ENCODE measurements at places on chromosomes 6 and 20.

DNA sequence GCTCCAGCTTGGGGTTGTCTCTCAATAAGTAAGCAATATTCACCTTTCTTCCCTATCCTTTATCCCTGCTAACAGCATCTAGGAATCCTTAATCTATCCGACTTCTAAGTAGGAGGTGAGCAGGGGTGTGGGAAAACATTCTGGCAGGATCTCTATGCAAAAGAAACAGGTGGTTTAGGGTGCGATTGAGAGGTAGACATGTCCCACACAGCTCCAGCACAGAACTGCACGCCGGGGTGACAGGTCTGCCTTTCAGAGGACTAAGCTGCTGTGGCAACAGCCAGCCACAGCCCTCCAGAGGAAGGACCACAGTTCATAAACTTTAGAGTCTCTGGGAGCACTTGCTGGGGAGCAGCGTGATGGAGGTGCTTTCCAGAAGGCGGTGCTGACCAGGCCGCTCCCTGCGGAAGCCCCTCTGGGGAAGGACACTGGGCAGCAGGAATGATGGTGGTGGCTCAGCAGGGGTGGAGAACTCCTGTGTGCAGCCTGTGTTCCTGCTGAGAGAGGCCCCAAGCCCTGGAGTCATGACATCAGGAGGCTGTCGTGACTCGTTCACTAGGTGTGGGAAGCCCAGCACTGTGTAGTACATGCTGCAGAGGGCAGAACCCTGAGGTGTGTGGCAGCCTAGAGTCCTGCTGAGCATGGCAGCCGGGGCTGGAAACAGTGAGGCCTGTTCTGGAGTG, 509.6 kb downstream of the PRKN start:
- no peak for DNase-seq

GRCh38 chr6:54029187-54029586, 82.1 kb upstream of the MLIP start:
- DNase-seq = no peak

GRCh38 chr6:155265843-155266535, 2.2 kb downstream of the CLDN20 start:
- peak; percentile 13 for DNase-seq

GRCh38 chr20:9253006-9253539, 184.2 kb downstream of the PLCB4 start:
- no peak for DNase-seq

DNA sequence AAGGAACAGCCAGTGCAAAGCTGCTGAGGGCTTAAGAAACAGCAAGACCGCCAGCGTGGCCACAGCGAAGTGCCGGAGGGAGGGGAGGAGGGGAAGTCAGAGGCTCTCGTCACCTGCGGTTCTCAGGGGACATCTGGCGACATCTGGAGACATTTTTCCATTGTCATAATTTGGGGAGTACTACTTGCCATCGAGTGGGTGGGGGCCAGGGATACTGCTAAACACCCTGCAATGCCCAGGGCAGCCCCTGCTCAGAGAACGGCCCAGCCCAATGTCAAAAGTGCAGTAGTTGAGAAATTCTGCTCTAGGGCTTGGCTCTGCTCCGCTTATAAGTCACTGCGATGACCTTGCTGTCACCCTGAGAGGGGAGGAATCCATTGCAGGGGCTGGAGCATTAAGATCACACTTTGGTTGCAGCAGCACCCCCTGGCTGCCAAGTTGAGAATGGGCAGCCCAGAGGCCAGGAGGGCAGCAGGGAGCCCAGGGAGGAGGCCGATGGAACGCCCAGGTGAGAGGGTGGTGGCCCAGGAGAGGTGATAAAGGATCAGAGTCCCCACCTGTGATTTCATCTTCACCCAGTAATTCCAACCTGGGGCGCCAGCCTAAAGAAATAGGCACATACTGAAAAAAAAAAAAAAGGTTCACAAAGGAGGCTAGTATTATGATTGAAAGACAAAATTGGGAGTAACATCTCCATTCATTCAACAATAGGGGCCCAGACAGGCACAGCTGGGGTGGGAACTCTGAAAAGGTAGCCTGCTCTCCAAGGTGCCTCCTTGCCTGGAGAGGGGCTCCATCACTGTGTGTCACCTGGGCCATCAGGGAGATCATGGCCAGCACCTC, 218.2 kb downstream of the BMP7 start:
- no peak for DNase-seq

GRCh38 chr6:34513646-34514045, 42.5 kb downstream of the SPDEF start:
- no peak for DNase-seq

- DNase-seq = no peak
These were observed 729.8 kb downstream of the TBC1D32 start for GRCh38 chr6:120604510-120604909.

DNA sequence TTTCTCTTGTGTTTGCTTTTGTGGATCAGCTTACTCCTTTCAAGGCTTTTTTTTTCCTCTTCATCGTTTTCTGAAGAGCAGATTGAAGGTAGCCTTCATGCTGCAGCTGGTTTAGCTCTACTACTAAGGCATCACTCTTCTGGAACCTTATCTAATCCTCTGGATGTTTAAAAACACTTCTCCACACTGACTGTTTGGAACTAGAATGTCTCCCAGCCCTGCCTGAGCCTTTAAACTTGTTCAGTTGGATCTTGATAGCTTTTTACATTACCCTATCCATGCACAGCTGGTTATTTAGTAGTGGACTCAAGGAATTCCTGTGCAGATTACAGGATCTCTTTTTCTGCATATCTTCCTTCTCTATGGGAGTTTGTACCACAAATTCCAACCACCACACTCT, 108.9 kb upstream of the ASCC3 start:
- DNase-seq = no peak

GRCh38 chr6:108123946-108124345, 41.9 kb upstream of the NR2E1 start:
- DNase-seq = no peak

GRCh38 chr20:32036252-32036651, 15.8 kb upstream of the HCK start:
- no peak for DNase-seq

DNA sequence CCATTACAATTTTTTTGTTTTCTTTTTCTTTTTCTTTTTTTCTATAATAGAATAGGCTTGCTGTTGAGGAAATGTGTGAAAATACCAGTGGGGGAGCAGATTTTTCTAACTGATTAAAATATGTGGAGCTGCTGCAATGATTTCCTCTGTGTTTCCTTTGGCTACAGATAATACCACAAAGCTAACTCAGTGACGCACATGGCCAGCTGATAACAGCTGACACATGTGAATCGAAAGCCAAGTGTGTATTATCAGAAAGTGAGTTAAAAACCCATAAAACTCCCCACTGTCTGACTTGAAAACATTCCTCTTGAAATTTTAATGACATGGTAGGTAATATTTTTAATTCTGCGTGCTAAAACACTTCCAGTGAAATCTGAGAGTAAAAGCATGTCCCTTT, 70.8 kb upstream of the AHI1 start:
- no peak for DNase-seq

DNA sequence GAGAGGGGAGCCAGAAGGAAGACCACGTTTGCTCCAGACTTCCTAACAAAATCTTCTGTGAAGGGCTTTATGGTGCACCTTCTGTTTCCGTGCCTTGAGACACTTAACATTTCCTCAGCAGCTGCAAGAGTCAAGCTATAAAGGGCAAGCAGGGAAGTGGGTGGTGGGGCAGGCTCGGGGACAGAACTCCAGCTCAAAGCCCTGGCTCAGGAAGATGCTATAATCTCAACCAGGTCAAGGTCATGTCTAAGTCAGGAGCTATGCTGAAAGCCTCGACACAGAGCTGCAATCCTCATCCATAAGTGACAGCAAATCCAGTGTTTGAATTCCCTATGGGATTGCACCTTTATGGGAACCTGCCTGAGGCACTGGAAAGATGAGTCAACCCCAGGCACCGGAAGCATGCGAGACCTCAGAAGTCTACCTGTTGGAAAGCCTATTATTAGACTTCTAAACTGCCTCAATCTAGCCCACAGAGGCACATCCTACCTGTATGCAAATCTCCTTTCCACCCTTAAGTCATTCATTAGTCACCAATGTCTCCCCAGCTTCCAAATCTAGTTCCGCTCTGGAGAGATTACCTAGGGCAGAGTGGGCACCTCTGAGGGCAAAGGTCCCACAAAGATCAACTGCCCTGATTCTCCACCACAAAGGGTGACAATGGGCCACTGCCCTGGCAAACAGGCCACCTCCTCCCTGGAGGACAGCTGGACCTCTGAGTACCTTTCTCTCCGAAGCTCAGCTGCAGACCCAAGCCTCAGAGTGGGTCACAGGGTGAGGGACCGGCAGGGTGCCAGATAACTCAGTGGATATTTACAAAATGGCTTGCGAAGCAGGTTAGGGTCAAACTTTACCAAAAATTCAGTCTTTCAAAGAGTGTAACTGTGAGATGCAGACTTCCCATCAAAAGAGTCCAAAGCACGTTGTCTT, 287.0 kb downstream of the CDC5L start:
- no peak for DNase-seq

DNA sequence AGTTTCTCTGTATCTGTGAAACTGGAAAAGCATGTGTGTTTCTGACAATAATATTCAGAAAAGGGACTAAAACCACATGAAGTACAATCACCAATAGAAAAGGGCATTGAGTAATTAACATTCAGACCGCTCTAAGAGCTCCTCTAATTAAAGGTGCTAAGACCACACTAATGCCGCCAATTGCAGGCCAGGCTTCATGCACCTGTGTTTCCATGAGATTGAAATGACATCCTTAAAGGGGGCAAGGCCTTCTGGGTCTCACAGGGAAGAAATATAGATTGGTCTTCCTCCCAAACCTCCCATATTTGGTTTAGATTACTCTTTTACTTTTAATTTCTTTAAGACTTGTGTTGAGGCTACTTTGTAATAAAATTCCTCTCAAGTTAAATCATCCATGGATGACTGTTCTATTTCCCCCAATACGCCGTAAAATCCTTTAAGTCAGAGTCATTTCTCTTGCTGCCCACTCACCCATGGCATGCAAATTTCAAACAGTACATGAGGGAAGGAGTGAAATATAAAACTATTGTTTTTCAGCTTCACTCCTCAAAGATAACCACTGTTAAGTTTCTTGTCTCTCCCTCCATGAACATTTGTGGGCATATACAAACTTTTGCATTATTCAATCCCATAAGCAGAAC, 110.6 kb downstream of the UBE3D start:
- DNase-seq = no peak

GRCh38 chr6:163192591-163192990, 221.9 kb upstream of the QKI start:
- no peak for DNase-seq

DNA sequence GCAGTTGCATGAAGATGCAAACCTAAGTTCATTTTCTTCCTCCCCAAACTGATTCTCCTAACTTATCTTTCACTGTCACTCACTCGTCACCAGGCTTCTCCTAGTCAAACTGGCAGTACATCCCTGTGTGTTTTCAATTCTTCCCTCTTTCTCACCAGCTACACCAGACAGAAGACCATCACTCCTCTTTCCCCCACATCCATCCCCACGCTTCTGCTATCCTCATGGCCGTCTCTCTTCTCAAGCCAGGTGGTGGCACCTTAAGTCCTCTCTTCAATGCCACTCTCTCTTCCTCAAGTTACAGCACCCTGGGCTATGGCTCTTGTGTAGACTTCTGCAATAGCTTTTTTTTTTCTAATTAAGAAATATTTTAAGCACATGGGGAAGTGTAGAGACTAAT, 14.4 kb upstream of the TREM2 start:
- DNase-seq = no peak

GRCh38 chr6:42396720-42397119, 55.0 kb downstream of the TRERF1 start:
- no peak for DNase-seq

GRCh38 chr20:48224533-48225050, 439.3 kb upstream of the SULF2 start:
- no peak for DNase-seq

- DNase-seq = no peak
These were observed 13.2 kb upstream of the SCRT2 start for GRCh38 chr20:688809-689212.

DNA sequence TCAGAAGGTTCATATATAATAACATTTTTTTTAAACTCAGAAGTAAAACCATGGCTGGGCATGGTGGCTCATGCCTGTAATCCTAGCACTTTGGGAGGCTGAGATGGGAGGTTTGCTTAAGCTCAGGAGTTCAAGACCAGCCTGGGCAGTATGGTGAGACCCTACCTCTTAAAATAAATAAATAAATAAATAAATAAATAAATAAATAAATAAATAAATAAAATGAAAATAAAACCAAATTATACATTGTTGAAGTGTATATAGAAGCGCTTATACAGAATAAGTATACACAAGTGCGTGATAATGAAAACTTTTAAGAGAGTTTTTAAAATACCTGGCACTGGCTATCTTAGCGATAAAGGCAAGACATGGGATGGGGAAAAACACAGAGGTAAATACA, 71.6 kb downstream of the OR2B2 start:
- no peak for DNase-seq

GRCh38 chr20:59033093-59033492, 958 bp upstream of the ATP5F1E start:
- DNase-seq = no peak

- no peak for DNase-seq
These were observed 1.6 kb upstream of the TUBB1 start for GRCh38 chr20:59017493-59018231.

DNA sequence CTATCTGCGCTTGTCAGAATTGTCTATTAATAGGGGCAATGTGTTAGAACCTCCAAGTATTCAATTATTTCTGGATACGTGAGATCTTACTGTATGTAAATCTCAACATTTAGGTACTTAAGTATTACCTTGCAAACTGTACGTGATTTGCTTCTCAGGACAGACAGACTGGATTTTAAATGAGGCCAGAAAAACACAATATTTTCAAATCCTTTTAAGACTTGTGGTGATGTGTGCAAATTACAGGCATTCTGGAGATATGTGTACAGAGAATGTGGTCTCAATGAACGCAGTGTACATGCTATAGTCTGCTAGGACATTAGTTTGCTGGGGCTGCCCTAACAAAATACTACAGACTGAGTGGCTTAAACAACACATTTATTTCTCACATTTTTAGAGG, 16.9 kb downstream of the CCR6 start:
- DNase-seq = no peak

DNA sequence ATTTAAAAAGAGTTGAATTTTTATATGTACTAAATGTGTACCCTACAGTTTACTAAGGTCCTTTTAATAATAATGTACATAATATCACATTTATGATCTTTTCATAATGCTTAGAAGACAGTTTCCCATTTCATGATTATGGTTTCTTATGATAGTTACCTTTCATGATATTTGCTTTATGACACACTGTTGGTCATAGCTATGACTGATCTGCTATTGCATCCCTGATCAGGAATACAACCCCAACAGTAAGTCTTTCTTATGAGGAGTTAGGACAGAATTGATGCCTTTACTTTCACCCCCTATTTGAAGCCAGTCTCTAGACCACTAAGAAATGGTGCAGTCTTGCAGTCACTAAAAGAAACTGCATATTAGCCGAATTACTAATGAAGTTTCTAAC, 31.0 kb downstream of the LCA5 start:
- no peak for DNase-seq
